ENCODE measurements at places on chromosomes 5 and 9.

GRCh38 chr5:1545126-1545804 is 21.5 kb upstream of the LPCAT1 start:
- no peaks in the 10 kb centered on the region for H3K36me3 ChIP-seq
- H3K4me1 ChIP-seq: peaks cover 7% of the 10 kb centered on the region
- H3K4me3 ChIP-seq: no peak overlapping the region
- peak; percentile 34 for DNase-seq
- peaks cover 26% of the 10 kb centered on the region for H3K27me3 ChIP-seq
- no peak overlapping the region for H3K27ac ChIP-seq

- H3K36me3 ChIP-seq: no peaks in the 10 kb centered on the region
- peaks cover 6% of the 10 kb centered on the region for H3K27me3 ChIP-seq
- no peak for DNase-seq
- H3K4me3 ChIP-seq: no peak overlapping the region
These were observed 21.0 kb downstream of the TNFSF15 start for GRCh38 chr9:114784721-114785279.

- no peaks in the 10 kb centered on the region for H3K27me3 ChIP-seq
- H3K36me3 ChIP-seq: no peaks in the 10 kb centered on the region
- peak; percentile 35 for DNase-seq
- H3K4me1 ChIP-seq: no peaks in the 10 kb centered on the region
These were observed 115.6 kb upstream of the CPEB4 start for GRCh38 chr5:173772384-173773059.

GRCh38 chr5:174327317-174327864 is 281.9 kb downstream of the NSG2 start:
- H3K4me1 ChIP-seq: no peaks in the 10 kb centered on the region
- H3K27me3 ChIP-seq: no peaks in the 10 kb centered on the region
- H3K27ac ChIP-seq: no peak overlapping the region

GRCh38 chr9:20253635-20254034 is 368.7 kb downstream of the MLLT3 start:
- H3K27ac ChIP-seq: no peak overlapping the region
- H3K36me3 ChIP-seq: no peaks in the 10 kb centered on the region
- H3K4me1 ChIP-seq: no peaks in the 10 kb centered on the region
- no peak overlapping the region for H3K4me3 ChIP-seq

GRCh38 chr5:173420108-173420507 is 91.9 kb upstream of the STC2 start:
- H3K27ac ChIP-seq: peak overlapping the region; percentile 39
- peak; percentile 86 for DNase-seq
- H3K4me3 ChIP-seq: no peak overlapping the region

- peaks cover 19% of the 10 kb centered on the region for H3K4me1 ChIP-seq
- no peak for DNase-seq
- H3K4me3 ChIP-seq: no peak overlapping the region
- no peak overlapping the region for H3K27ac ChIP-seq
- no peaks in the 10 kb centered on the region for H3K27me3 ChIP-seq
These were observed 227.0 kb downstream of the PAPPA start for GRCh38 chr9:116380496-116380995.

DNA sequence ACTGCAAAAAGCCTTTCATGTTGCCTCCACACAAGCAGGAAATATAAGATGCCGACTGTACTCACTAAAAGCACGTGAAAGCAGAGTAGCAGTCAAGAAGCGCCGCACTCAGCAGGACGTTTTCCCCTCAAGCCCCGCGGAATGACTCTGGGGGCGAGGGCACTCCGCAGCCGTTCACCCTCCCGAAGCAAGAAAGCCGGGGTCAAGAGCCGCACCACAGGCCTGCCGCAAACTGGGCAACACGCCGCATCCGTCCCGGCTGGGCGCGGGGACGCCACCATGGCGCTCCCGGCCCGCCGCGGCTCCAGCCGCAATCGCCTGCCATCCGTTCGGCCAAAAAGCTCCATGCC is 364 bp downstream of the RPS6 start:
- H3K4me1 ChIP-seq: peaks cover 34% of the 10 kb centered on the region
- H3K27ac ChIP-seq: peak overlapping the region; percentile 90
- peak overlapping the region; percentile 93 for H3K4me3 ChIP-seq
- peaks cover 48% of the 10 kb centered on the region for H3K36me3 ChIP-seq
- no peak for DNase-seq

- no peaks in the 10 kb centered on the region for H3K36me3 ChIP-seq
- DNase-seq: peak; percentile 64
- peak overlapping the region; percentile 7 for H3K27ac ChIP-seq
- H3K27me3 ChIP-seq: no peaks in the 10 kb centered on the region
- H3K4me3 ChIP-seq: no peak overlapping the region
- H3K4me1 ChIP-seq: peaks cover 26% of the 10 kb centered on the region
These were observed 7.9 kb downstream of the LNPEP start for GRCh38 chr5:96943799-96944198.

GRCh38 chr5:39015743-39016586 is 58.2 kb downstream of the RICTOR start:
- no peaks in the 10 kb centered on the region for H3K36me3 ChIP-seq
- no peaks in the 10 kb centered on the region for H3K27me3 ChIP-seq

GRCh38 chr9:107228496-107229039 is 54.5 kb upstream of the RAD23B start:
- no peak for DNase-seq
- H3K4me1 ChIP-seq: no peaks in the 10 kb centered on the region
- no peaks in the 10 kb centered on the region for H3K36me3 ChIP-seq

All from osteoblast (primary cell).